ENCODE measurements at places on chromosomes 11 and 22.

- peak; percentile 64 for DNase-seq
Measured at GRCh38 chr11:8719211-8719649, 36.6 kb downstream of the RPL27A start.

- DNase-seq: no peak
Measured at GRCh38 chr22:50733521-50734342, 4.3 kb upstream of the ACR start.

DNA sequence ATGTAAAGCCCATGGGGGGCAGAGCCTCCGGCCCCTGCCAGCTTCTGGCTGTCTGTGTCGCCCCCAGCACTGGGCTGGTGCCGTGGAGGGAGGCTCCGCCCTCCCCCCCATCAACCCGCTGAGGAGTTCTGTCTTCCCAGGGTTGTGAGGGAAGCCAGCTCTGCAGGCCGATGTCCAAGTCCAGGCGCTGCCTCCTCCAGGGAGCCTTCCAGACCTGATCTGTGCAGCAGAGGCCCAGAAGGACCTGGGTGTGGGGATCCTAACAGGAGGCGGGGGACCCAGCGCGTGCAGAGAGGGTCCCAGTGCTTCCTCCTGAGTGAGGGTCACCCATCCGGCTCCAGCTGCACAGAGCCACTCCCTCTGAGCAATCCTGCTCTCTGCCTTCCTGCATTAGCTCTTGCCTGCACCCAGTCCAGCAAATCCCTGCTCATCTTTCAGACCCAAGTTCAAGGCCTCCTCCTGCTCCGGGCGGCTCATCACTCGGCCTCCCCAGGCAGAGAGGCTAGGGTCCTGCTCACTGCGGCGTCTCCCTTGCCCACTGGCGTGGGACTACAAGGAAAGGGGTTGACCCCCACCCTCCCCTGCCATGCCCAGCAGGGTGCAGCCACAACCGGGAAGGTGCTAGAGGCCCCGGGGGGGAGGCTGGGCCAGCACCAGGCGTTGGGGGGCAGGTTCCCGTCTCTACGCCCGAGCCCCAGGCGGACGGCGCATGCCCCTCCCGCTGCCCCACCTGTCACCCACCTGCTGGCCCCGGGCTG, 16.4 kb downstream of the PRR33 start:
- DNase-seq: no peak

- no peak for DNase-seq
Measured at GRCh38 chr11:26953770-26954392, 40.0 kb upstream of the FIBIN start.

- DNase-seq: peak; percentile 83
Measured at GRCh38 chr22:18985780-18986179, 49.7 kb upstream of the PRODH start.

DNA sequence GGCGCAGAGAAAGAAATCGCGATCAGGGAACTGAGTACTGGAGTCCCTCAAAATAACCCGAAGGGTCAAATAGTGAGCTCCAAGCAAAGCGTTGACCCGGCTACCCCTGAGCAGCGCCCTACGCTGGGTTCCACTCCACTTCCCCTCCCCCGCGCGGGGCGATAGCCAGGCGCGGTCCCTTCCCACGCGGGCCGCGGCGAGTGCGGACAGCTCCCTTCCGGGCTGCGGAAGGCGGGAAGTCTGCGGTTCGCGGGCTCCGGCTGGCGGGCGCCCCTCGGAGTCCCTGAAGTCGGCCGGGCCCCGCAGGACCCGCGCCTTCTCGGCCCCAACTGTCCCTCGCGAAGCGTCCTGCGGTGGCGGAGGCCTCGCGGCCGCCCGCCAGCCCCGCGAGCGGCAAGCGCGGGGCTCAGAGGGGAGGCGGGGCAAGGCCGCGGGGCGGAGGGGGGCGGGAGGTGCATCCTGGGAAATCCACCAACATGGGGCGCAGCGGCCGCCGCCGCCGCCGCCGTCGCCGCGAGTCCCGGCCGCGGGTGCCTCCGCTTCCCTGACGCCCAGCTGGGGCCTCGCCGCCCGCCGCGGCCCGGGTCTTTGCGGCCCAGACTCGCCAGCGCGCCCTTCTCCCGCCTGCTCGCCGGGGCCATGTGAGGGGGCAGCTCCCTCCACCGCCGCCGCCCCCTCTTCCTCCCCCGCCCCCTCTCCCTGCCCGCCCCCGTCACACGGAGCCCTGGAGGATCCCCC, at the start of gene QSER1:
TSS of gene QSER1 (plus strand) at position 457 of the 738 bp plus-strand sequence. CDS start 315 bp downstream, outside the sequence.
- DNase-seq: peak; percentile 27

DNA sequence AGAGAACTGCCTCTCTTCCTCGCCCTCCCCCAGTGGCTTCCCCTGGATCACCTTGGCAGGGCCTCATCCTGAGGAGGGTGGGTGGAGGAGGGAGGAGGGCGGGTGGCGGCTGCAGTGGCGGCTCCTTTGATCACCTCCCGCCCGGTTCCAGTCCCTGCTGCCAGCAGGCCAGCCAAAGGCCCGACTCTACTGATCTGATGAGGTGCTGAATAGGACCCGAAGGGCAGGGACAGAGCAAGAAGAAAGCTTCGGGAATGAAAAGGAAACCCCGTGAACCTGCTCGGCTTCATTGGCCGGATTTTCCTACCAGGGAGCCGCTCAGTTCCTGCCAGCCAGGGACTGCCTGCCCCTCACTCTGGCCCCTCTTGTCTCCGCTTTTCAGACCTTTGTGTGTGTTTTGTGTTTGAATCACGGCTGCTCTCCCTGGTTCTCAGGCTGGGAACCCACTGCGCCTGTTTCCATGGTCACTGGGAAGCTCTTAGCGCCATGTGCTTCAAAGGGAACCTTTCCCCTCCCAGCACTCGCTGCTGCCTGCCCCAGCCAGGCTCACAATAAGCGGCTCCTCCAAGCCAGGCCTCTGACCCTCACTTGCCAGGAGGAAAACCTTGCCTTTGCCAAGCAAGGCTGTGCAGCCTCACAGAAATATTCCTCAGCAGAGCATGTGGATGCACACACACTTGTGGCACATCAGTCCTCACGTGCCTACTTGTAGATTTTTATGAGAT, 56.8 kb downstream of the C22orf31 start:
- DNase-seq: no peak

GRCh38 chr22:46863794-46864193, 101.3 kb downstream of the TBC1D22A start:
- peak; percentile 66 for DNase-seq

GRCh38 chr22:38110863-38111852, 674 bp upstream of the BAIAP2L2 start:
- DNase-seq: no peak

DNA sequence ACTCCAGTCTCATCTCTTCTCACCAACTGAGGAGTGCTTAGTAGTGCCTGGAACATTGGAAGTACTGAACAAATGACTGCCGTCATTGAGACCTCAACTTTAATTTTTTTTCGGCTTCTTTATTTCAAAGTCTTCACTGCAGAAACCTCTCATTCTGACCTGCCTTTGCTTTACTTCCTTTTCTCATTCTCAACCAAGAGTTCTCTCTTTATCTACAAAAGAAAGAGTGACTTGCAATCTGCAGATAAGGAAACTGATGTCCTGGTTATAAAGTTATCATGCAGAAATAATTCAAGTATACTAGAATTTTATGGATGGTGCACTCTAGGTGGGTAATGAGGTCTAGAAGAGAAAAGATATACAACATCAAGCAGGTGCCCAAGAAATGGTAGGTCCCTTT, 1.2 kb upstream of the EED start:
- DNase-seq: no peak

DNA sequence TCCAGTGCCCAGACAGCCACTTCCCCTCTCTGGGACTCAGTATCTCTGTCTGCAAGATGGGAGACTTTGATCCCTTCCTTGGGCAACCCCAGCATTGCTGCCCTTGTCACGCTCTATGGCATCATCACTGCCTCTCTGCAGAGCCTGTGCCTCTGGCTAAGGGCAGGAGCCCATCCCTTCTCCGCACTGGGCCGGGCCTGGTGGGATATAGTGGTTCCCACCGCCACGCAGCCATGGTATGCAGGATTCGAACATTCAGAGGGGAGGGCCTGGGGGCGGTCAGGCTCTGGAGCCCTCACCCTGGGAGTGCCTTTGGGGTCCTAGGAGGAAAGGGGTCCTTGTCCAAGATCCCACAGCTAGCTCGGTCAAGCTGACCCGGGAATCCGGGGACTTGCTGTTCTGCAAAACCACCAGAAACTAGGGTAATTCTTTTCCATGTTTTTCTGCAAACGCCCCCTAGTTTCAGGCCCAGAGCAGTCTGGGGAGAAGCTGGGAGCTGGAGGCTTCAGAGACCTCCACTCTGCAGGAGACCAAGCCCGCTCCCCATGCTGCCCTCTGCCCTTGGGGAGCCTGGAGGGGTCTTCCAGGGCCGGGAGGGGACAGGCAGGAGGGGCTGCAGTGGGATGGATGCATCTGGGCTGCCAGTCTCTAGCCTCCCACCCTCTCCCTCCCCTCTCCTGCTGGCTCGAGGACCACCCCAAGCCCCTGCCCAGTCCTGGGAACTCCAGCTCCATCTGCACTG, 24.4 kb upstream of the CBX7 start:
- peak; percentile 85 for DNase-seq

GRCh38 chr11:125165843-125166763, 1.6 kb downstream of the PKNOX2 start:
- DNase-seq: no peak

GRCh38 chr11:89487016-89487415, 4.2 kb downstream of the NOX4 start:
- no peak for DNase-seq

DNA sequence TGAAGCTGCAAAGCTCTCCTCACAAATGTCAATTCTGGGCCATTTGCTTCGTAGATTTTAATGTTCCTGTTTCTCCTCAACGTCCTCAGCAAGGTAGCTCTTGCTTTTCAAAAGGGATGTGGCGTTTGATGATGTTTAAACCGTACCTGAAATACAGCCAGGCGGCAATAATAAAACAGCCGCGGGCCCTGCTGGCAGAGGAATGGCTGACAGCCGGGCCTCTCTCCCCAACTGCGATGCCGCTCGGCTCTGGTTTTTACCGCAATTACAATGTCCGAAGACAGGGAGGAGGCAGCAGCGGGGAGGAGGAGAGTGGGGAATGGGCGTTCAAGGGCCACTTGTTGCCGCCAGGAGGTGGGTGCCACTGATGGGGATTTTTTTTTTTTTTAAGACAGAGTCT, 27.5 kb downstream of the MACROD1 start:
- DNase-seq: no peak

DNA sequence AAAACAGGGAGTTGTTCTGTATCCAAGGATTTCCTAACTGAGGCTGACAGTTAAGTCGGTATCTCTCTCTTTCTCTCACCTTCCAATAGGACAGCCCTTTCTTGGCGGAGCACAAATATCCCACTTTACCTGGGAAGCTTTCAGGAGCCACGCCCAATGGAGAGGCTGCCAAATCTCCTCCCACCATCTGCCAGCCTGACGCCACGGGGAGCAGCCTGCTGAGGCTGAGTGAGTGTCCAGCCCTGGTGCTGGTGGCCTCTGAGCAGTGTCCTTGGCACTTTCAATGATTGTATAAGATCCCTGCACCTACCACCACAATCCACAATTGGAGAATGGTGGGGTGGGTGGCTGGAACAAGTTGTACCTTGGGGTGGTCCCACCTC, 33.7 kb downstream of the CYB5R2 start:
- peak; percentile 83 for DNase-seq

DNA sequence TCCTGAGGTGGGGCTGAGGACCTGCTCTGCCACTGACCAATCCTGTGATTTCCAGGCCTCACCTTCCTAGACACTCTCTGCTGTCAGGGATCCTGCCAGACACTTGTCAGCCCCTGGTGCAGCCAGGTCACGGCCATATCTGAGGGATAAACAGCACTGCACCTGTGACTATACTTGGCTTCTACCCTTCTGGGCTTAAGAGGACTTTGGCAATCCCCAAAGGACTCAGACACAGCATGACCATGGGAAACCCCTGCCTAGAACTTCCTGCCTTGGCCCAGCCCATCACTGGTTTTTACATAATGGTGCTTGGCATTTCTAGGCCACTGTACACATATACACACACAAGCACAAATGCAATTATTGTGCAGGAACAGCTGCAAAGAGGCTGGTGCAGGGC, 11.6 kb upstream of the OLFML1 start:
- no peak for DNase-seq

DNA sequence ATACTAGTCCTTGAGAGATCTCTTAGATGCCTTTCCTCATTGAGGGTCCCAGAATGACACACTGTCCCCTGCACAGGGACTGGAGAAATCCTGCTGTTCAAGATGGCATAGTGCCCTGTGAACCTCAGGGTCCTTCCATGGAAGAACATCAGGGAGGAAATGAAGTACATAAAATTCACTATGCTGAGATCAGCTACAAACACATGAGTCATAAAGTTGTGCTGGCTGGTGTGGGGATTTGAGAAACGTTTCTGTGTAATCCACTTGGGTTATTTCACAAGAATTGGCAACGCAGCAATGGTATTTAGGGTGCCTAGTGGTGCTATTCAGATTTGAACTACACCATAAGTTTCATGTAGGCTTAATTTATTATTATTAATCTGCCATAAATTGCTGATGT, 174.4 kb downstream of the MAML2 start:
- DNase-seq: no peak

GRCh38 chr22:22450343-22450839, 58.2 kb downstream of the ZNF280B start:
- DNase-seq: no peak

DNA sequence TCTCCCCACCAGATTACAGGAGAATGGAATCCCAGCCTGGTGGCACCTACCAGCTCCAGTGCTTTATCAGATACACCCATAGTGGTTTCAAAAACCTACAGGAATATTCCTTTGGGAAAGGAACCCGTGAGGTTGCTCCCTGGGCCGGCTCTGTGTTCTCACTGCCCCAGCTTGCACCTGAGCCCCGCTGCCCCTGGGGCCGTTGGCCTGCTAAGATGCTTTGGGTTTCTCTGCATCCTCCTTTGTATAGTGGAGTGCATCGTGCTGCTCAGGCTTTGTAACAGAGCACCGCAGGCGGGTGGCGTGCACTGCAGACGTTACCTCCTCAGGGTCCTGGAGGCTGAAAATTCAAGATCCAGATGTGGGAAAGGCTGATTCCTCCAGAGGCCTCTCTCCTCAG, 414.1 kb downstream of the BRD1 start:
- no peak for DNase-seq

Data from lower leg skin (tissue), 4 donors.